H4 (cell line): ENCODE measurements at places on chromosomes 5 and 9.

- DNase-seq = no peak
Measured at GRCh38 chr9:22131817-22132216, 122.7 kb upstream of the CDKN2B start.

- peak; percentile 36 for DNase-seq
Measured at GRCh38 chr5:143557061-143557818, 153.8 kb upstream of the NR3C1 start.

GRCh38 chr9:135888766-135889394 lies 18.5 kb downstream of the CAMSAP1 start:
- DNase-seq = no peak

DNA sequence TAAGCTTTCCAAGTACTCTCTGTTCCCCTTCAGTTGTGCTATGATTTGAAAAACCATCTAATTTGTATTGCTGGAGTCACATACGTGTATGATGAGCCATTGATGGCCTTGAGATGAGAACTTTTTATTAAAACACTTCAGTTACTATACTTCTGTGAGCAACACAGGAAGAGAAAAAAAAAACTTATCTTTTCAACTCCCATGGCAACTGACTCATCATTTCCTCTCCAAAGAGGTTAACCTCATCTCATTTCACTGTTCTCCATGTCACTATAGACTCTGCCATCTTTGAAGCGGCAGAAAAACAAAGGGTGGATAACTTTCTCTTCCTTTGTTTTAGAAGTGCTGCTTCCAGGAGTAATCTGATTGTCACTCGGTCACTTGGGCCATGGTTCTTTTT lies 104.3 kb upstream of the PCSK1 start:
- peak; percentile 64 for DNase-seq

GRCh38 chr9:86639287-86639686 lies 285.1 kb upstream of the TUT7 start:
- no peak for DNase-seq

DNA sequence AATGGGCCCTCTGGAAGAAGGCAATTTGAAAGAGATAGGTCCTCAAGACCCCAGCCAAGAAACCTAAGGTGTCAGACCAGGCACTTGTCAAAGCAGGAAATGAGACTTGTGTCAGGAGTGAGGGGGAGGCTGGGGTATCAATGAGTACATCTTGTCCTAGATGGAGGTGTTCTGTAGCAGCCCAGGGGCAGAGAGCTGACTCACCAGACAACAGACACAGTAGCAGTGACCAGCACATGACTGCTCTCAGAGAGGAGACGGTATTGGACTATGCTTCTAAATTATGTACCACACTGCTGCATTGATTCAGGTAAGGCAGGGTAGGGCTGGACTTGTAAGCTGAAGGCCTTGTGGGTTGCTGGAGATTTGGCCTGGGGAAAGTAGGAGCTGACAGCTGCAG lies 551.2 kb upstream of the KLF4 start:
- no peak for DNase-seq

- no peak for DNase-seq
Measured at GRCh38 chr5:126365446-126366198, 57.6 kb upstream of the GRAMD2B start.

- DNase-seq = no peak
Measured at GRCh38 chr9:125433461-125434011, 171.9 kb downstream of the GAPVD1 start.

- no peak for DNase-seq
Measured at GRCh38 chr5:103668281-103668680, 105.7 kb upstream of the NUDT12 start.

DNA sequence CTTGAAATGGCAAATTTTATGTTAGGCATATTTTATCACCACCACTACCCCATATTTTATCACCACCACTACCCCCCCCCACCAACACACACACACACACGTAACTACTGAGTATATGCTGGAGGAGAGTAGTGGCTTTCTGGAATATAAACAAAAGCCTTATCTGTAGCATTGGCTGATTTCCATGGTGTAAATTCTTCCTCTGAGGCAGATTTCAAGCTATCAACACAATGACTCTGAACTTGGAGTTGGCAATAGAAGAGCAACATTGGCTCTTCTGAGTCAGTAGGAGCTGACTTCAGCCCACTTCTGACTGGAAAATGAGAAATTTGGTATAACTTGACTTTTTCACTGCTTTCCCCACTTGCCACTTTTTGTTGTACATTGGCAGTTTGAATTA lies 143.0 kb downstream of the CAVIN4 start:
- DNase-seq = peak; percentile 30

DNA sequence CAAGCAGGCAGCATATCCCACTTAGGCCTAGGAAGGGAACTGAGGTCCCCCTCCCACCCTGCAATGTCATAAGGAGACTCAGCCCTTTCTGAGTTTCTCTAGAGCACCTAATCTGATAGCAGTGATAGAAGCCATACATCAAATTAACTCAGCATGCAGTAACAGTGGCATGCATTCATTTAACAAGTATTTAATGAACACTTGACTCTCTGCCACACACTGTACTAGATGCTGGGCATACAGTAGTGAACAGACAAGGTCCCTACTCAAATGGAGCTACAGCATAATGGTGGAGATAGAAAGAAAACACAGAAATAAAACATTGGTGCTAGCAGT lies 58.6 kb downstream of the SLC22A5 start:
- no peak for DNase-seq
